Activated CD4-positive, alpha-beta T cell treated with anti-CD3 and anti-CD28 coated beads for 48 hours (primary cell): ENCODE measurements at places on chromosomes 11 and 22.

DNA sequence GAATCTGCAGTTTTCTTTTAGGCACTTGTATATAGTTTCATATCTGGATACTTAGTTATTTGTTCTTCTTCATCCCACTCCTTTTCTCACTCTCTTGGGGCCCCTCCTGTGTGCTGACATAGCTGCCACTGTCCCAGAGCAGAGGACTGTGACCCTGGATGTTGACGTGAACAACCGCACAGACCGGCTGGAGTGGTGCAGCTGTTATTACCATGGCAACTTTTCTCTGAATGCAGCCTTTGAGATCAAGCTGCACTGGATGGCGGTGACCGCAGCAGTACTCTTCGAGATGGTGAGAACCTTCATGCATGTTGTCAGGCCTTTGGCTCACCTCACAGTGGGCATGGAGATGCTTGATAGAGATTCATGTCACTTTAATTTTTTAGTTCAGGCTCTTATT is 50.9 kb upstream of the YWHAH start:
- no peak for DNase-seq

- peak; percentile 42 for DNase-seq
Observed at GRCh38 chr11:18633256-18634139, 644 bp downstream of the SPTY2D1 start.

DNA sequence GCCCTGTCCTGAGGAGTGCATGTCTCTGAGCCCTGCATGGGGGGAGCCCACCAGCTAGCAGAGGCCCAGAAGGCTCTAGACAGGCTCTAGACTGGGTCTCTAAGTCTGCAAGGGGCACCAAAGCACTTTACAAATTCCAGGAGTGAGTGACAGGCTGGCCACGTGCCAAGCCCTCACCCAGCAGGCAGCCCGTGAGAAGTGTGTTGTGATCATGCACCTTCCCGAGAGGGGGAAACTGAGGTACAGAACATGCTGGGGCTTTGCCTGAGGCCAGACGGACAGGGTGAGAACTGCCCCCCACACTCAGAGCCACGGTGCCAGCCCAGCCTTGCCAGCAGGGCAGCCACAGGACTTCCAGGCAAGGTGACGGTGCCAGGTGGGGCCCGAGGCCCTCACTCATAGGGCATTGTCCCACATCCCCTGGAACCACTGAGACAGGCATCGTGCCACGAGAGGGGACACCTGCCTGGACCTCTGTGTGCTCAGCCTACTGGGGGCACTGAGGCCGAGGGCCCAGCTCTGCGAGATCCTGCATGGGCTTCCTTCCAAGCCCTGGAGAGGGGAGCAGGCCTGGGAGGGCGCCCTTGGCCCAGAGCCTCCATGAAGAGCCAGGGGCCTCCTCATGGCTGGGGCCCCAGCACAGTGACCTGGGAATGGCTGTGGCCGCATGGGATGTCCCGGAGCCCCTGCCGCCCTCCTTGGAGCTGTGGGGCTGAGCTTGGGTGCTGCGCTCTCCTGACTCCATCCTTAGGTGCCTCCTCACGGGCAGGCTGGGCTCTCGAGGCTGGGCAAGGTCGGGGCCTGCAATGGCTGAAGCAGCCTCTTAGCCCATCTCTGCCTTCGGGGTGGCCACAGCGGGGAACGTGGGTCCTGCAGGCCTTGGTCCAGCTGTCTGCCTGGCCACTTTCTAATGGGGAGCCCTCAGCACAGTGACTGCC is 121.5 kb downstream of the KCNQ1OT1 start:
- DNase-seq: no peak

DNA sequence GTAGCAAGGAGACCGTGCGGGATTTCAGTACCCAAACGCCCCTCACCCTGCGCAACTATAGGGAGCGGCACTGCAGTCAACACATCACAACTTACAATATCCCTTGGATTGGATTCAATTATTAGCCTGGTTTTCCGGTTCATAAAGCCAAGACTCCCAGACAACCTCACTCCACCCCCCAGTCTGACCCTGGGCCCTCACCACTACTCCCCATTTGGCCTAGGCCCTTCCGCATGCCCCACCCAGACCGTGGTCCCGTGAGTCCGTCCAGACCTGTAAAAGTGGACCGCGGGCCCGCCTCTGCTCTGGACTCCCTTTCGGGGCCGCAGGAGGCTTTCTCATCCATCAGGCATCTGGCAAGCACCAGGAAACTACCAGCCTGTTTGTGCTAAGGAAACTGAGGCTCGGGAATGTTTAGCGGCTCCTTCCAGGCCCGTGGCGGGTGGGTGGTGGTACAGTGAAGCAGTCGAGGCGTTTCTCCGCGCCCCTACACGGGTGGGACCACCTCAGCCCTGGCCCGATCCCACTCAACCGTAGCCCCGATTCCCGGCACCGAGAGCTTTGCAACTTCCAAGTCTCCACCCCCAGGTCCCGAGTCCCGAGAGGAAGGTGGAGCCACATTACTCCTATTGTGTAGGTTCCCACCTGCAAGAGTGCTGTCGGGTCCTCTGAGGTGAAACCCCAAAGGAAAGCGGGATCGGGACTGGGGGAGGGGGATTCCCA is 679 bp upstream of the DPP3 start:
- no peak for DNase-seq

DNA sequence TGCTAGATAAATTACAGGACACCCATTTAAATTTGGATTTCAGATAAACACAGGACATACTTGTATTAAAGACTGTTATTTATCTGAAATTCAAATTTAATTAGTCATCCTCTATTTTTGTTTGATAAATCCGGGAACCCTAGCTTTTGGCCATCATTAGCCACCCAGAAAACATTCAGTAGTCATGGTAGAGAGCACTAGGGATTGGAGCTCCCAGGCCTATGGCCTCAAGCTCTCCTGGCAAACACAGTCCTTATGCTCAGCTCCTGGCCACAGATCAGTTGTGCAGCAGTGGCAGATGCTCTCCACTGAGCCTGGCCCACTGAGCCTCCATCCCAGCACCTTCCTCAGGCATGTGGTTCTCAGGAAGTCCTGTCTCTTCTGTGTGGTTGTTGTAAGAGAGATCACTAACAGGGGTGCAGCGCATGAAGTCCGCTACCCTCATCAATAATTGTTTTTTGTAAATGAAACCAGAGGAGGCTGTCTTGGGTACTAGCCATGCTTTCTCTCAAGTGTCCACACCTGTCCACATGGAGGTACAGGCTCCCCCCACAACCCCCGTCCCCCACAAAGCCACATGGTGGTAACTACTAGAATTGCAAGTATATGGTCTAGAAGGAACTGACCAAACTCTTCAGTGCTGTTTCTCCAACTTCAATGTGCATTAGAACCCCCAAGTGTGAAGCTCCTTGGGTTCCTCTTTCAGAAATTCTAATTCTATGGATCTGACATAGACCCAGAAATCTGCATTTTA is 1.1 kb upstream of the IRAG1 start:
- no peak for DNase-seq

DNA sequence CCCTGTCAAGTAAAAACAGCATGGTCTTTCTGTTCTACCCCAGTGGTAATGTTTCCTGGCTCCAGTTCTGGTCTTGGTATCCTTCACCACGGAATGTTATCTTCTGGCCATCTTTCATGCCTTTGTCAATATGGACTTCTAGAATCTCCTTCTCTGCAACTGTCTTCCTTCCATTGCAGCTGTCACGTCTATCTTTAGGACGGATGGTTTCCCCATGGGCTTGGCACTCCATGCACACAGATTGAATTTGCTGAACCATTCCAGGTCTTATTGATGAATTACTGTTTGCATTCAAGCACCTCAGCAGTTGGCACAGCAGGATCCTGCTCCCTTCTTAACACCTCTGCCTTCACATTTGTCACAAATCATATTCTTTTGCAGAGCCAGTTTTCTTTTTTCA is 44.9 kb upstream of the SLC25A18 start:
- no peak for DNase-seq

GRCh38 chr11:34570584-34570983 is 50.3 kb upstream of the EHF start:
- DNase-seq: peak; percentile 51

DNA sequence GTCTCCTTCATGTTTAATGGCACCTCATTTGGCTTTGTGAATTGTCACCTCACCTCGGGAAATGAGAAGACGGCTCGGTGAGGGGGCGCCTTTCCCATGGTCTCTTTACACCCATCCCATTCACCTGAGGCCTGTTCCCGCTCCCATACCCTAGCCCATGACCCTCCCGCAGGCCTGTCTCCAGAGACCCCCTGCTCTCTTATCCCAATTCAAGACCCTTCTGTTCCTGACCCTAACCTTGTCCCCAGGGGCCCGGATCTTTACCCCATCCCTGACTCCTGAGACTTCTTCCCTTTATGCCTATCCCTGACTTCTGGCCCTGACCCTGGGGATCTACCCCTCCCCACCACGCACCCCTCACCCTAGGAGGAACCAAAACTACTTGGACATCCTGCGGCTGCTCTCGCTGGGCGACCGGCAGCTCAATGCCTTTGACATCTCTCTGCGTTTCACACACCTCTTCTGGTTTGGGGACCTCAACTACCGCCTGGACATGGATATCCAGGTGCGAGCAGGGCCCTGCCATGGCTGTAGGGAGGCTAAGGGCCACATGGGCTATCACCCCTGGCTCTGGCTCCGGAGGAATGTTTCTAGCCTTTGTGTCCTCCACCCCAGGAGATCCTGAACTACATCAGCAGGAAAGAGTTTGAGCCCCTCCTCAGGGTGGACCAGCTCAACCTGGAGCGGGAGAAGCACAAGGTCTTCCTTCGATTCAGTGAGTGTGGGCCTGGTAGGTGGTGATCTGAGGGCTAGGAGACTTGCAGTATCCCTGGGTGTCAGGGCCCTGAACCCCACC is 7.9 kb downstream of the INPPL1 start:
- no peak for DNase-seq

DNA sequence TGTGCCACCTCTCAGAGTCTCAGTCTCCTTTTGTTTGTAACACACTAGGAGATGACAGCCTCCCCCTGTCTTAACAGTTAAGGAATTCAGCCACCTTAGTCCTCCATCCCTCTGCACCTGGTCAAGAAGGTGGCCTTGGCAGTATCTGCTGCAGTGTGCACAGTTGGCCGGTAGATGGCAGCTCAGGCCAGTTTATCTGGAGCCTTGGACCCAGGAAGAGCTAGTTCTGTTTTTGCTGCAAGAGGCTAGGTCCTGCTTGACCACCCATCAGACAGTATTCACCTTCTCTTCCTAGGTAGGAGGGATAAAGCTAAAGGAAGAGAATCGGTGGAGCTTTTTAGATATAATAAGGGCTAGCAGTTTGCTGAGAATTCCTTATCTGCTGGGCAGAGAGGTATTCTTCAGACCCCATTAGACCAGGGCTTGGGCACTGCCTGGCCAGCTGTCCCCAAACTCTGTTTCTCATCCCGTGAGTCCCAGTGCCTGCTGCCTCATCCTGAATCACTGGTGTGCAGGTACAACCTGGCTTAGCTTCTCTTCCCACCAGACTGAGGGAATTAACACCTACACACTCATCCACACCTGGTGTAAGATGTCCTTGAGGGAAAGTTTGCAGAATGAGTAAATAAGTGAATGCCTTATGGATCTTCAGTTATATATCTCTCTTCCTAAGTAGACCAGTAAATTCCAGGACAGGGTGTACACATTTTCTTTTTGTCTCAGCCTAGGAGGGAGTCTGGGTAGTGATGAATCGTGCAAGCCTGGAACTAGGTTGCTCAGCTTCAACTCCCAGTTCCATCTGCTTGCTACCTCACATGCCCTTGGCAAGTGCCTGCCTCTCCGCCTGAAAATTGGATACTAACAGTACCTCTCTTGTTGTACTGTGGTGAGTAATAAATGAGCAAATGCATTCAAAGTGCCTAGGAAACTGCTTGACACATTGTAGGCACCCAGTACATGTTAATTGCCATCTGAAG is 70.8 kb upstream of the NARS2 start:
- DNase-seq: peak; percentile 76

DNA sequence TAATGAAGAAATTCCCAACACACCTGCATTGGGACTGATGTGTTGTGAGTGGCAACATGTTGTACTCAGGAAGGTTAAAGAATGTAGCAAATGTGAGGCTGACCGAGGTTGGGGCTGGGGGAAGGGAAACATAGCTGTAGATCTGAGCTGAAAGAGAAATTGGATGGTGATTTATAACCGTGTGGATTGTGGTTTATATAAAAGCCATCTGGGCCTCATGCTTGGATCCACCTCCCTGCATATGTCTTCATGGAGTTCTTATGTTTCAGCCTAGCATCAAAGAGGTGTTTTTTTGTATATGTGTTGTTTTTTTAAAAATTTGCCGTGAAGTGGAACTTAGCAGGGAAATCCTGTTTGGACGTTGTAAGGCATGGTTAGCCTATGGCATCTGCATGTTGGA is 141.3 kb downstream of the NAV2 start:
- DNase-seq: no peak

DNA sequence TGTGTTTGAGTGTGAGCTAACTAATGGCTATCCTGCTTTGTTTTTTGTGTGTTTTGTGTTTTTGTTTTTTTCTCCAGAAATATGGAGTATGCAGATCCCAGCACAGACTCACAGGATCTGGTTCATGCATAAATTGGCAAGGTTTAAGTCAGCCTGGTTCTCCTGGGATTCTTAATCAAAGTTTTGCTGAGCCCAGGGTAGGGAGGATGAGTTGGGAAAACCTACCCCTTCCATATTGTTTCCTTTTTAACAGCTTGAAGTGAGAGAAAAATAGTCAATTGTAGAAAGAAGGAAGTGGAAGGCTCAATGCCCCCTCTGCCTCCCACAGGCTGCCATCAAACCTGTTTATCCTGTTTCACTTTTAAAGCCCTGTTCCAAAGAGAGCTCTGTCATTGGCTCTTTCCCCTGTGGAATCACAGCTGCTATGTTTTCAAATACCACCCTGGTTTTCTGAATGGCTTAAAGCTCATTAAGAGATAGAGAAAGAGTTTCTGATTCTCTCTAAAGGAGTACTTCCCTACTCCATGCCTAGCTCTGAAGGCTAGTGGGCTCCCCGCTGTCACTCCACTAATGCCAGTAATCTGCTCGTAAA is 23.4 kb upstream of the CADM1 start:
- DNase-seq: no peak

DNA sequence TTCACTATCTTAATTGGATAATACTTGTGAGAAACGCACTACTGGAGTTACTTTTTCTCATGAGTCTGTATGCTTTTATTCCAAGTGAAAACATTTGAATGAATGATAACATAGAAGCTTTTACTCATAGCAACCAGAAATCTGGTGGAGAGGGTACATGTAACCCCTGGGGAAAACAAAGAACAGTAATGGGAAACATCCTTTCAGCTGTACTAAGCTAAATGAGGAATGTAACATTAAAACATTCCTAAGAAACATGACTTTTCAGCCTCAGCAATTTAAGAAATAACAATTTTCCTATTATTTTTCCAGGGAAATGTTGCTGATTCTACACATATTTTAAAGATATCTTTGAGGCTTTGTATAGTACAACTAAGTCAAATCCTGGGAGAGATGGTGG is 97.2 kb upstream of the CEP126 start:
- no peak for DNase-seq

- DNase-seq: no peak
Observed at GRCh38 chr11:104340590-104340989, 176.6 kb upstream of the PDGFD start.

DNA sequence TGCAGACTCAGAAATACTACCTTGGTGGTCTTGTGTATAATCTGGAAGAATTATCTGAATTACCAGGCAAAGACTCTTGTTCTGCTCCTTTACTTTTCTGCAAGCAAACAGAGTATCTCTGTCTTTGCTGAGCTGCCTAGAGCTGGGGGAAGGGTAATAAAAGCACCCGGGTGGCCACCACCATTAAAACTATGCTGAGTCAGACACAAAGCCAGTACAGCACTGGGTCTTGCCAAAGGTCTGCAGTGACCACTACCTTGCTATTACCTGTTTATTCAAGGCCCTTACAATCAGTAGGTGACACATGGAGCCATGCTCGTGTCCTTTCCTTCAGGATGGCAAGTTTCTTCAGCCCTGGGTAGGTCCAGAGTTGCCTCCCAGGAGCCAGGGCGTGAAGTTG is 420.6 kb upstream of the CNTN5 start:
- no peak for DNase-seq

- no peak for DNase-seq
Observed at GRCh38 chr11:72773291-72773690, 20.6 kb downstream of the STARD10 start.
